ENCODE measurements at places on chromosomes 3 and 15.

GRCh38 chr15:84981711-84982300 is at the start of gene PDE8A:
TSS of gene PDE8A (plus strand) at chr15:84981856. CDS start at chr15:84982163, 307 bp downstream.
- no peak for DNase-seq

DNA sequence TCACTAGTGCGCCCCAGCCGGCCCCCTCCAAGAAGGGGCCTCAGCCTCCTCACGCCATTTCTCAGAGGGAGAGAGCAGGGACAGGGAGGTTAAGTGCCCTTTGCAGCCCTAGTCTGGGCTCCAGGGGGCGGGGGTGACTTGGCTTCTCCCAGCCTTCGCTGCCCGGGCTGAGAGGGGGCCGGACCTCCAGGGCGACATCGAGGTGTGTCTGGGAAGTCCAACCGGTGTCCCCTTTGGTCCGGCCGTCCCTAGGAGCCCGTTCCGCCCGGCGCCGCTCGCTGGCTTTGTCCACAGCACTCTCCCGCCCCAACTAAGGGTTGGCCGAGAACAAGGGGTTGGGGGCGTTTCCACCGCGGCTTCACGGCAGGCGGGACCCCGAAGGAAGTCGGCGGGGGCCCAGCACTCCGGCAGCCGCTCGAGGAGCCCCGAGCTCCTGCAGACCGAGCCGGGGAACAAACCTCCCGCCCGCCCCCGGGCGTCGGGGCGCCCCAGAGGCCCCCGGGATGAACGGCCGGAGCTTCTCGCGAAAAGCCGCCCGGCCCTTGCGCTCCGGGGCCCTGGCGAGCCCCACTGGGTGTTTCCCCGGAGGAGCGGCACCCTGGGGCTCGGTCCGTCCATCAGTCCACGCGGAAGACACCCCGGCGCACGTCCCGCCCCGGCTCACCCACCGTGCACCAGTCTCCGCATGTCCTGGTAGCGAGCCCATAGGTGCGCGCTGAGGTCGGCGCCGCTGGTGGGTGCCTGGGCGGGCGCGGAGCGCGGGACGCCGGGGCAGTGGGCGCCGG is 627 bp downstream of the NT5DC2 start:
- peak; percentile 64 for DNase-seq

DNA sequence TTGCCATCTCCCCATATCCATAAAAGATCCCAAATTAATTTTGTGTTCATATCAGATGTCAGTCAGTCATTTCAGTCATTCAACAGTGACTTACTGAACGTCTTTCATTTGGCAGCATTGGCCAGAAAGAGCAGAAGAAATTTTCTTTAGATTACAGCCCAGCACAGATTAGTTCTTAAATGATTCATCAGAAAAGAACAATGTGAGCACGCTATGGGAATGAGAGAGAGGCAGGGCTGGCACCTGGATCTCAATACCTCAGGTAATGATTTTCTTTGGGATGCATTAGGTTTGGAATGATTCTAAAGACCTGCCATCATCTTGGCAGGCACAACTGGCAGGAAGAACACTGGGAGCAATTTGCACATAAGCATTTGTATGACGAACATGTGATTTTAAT is 41.6 kb downstream of the FBN1 start:
- no peak for DNase-seq

GRCh38 chr3:133928903-133929607 is 33.4 kb upstream of the RAB6B start:
- DNase-seq, result no peak

- DNase-seq, result peak; percentile 66
Observed at GRCh38 chr3:124995460-124995994, 60.3 kb downstream of the HEG1 start.

GRCh38 chr3:158773845-158774830 is 27.7 kb upstream of the MFSD1 start:
- DNase-seq, result no peak

- DNase-seq, result no peak
Observed at GRCh38 chr3:6467186-6467585, 393.7 kb upstream of the GRM7 start.

- DNase-seq, result no peak
Observed at GRCh38 chr3:57278237-57278636, 14.2 kb downstream of the ASB14 start.

DNA sequence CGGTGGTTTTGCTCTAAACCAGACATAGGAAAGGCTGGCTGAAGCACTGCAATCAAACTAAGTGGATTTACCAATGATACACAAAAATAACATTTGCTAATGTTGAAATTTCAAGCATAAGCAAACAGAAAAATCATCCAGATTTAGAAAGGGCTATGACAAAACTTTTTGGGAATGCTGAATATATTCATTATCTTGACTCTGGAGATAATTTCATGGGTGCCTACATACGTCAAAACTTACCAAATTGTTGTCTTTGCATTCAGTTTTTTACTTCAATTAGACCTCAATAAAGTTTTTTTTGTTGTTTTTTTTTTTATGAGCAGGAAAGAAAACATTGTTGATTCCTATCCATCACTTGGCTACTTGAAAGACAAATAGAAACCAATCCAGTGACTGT is 140.8 kb downstream of the NR2E3 start:
- DNase-seq, result no peak
